HT-29 (cell line): ENCODE measurements at places on chromosomes 6 and 20.

DNA sequence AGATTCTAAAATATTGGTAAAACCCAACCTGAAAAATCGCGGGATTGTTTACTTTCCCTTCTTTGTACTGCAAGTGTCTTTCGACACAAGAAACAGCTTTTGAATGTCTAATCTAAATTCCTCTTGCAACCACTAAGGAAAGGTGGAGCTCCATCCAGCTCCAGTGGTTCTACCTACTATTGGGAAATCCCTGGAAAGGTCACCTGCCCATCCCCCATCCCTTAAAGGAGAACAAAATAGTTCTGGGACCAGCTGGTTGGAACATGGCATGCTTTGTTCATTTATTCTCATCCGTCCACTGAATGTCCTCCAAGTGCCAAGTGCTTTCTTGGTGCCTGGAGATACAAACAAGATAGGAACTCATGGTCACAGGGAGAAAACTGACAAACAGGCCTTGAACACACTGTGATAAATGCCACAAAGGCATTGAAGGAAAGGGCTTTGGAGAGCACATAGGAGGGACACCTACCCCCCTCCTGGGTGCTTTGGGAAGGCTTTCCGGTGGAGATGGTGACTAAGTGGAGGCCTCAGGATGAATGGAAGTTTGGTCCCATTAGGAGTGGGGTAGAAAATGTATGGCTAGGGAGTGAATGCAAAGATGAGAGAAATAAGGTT, 2.3 kb upstream of the CITED2 start:
- peak; percentile 66 for DNase-seq

DNA sequence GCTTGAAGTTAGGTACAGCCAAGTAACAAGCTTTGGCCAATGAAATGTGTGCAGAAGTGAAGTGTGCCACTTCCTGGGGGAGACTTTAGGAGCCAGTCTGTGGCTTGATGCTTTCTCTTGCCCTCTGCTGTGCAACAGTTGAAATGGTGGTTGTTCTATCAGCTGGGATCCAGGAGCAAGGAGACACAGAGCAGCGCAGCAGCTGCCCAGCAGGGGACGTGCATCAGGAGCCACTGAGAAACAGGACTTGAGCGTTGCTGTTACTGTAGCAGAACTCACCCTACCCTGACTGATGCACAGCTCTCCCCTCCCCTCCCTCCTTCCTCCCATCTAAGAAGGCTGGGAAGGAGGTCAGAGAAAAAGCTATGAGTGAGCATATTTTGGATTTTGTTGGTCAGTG, 18.9 kb upstream of the CCN5 start:
- peak; percentile 25 for DNase-seq

DNA sequence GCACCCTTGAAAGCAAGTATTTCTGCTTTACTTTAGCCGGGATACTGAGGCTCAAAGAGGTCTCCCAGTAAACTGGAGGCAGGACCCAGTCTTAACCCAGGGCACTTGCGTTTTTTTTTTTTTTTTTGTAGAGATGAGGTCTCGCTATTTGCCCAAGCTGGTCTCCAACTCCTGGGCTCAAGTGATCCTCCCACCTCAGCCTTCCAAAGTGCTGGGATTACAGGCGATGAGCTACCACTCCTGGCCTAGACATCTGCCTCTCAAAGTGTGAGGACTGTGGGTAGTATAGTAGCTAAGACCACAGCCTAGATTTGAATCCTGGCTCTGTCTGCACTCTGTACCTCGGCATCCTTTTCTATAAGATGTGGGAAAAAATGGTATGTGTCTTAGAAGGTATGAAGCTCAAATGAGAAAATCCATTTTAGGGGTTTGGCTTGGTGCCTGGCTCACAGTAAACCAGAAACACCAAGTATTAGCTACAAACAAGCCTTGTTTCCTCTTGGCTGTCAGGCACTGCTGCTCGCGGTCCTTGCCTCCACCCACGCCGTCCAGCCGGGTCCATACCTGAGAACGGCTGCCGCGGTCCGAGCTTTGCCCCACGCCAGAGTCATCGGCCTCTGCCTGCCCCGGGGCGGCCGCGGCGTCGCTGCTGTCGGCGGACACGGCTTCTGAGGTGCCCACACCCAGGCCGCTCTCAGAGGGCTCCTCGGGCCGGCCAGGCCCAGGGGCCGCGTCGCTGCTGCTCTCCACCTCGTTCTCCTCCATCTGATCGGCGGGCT, 1.2 kb downstream of the ZNF335 start:
- peak; percentile 47 for DNase-seq

- no peak for DNase-seq
These were observed 138.1 kb downstream of the TFAP2A start for GRCh38 chr6:10276660-10277287.

DNA sequence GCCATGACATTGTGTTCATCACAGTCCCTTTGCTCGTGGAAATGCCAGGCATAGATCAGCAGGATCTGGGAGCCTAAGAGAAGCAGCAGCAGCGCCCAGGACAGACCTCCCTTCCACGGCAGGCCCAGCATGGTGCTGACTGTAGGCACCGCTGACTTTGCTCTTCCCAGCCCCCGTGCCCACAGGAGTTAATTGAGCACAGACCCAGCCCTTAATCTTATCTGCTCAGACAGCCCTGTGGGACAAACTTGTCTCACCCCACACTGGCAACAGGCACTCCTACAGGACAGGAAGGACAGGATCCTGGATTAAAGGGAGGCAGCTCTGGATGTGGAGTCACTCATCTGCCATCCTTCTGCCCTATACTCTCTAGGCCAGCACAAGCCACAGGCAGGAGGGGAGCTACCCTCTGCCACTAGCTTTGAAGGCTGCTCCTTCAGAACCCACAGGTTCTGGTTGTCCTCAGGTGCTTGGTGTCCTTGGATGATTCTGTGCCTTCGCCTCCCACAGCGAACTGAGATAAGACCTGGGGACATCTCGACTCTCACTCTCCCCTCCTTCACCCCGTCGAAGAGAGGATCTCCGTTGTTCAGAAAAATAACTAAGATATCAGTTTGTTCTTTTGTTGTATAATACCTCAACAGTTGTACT, at the start of gene CST9L:
CST9L (minus strand) TSS at position 165 of the 651 bp plus-strand sequence; CDS start at position 131, 34 bp downstream.
- DNase-seq: no peak

DNA sequence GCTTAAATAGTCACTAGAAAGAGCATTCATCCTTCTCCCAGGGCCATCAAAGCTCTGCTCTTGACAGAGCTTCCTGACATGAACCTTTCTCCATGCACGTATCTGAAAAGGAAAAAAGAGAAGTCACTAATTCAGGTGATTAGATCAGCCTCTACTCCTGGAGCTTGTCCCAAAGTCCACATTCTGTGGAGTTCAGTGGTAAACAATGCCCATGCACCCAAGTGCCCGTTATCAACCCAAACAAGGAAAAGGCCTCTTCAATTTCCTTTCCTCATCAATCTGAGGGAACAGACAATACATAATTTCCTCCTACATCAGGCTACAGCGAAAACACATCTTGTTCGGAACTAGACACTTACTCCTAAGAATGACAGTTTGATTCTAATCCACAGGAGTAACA, 129.2 kb upstream of the PCSK2 start:
- DNase-seq: no peak

GRCh38 chr20:15682690-15683089, 890.6 kb downstream of the KIF16B start:
- no peak for DNase-seq
